ENCODE measurements at places on chromosomes 2 and 18.

DNA sequence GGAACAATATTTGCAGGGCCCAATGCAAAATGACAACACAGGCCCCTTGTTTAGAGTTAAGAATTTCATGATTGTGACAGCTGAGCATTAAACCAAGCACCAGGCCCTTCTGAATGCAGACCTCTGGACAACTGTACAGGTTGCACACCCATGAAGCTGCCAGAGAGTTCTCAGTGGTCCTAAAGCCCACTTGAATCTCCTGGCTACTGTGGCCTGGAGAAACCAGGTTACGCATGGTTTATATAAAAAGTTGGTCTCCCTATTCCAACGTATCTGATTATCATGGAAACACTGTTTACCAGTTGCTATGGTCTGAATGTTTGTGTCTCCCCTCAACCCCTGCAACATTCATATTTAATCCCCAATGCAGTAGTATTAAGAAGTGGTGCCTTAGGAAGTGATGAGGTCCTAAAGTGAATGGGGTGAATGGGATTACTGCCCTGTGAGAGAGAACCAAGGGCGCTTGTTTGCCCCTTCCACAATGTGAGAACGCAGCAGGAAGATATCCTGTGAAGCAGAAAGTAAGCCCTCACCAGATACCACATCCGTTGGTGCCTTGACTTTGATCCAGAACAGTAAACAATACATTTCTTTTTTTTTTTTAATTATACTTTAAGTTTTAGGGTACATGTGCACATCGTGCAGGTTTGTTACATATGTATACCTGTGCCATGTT is 48.0 kb upstream of the ANXA4 start:
- DNase-seq = peak; percentile 56

- no peak for DNase-seq
Observed at GRCh38 chr2:119259296-119259860, 35.7 kb downstream of the STEAP3 start.

DNA sequence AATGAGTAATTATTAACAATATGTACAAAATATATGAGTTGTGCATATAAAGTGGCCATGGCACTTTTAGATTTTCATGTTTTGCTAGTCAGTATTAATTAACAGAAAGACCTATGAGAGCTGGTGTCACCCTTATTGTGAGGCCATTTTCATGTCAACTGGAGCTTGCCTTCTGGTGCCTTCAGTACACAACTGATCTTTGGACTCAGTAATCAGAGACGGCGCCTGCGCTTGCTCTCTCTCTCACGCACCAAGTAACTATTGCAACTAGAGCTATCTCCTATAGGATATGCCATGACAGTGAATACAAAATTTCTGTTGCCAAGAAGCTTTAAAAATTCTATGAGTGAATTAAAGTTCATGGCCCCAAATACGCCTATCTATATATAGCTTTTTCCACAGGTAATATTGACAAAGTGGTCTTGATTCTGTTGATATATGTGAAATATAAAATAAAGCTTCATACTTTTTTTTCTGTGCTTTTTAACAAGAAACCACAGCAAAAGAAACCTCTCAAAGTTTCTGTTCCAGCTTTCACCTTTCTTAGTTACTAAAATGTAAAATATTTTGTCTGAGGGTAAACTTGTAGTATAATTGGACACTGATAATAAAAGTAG is 2.9 kb downstream of the SERTAD2 start:
- DNase-seq = no peak

DNA sequence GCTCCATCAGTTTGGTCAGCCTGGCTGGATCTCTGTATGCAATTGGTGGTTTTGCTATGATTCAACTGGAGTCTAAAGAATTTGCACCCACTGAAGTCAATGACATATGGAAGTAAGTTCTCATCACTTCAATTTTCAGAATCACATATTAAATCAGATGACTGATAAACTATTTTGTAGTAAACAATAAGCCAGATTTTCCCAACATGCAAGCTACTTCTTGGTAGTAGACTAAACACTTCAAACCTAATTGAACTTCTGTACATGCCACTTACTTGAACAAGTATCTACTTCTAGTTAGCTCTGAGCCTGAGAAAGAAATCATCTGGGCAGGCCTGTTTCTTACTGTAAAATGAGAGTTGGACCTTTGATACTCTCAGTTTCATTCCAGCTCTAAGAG is 11.4 kb downstream of the KLHL41 start:
- DNase-seq = no peak

- peak; percentile 71 for DNase-seq
Observed at GRCh38 chr2:68251187-68251854, 1.0 kb downstream of the PPP3R1 start.

DNA sequence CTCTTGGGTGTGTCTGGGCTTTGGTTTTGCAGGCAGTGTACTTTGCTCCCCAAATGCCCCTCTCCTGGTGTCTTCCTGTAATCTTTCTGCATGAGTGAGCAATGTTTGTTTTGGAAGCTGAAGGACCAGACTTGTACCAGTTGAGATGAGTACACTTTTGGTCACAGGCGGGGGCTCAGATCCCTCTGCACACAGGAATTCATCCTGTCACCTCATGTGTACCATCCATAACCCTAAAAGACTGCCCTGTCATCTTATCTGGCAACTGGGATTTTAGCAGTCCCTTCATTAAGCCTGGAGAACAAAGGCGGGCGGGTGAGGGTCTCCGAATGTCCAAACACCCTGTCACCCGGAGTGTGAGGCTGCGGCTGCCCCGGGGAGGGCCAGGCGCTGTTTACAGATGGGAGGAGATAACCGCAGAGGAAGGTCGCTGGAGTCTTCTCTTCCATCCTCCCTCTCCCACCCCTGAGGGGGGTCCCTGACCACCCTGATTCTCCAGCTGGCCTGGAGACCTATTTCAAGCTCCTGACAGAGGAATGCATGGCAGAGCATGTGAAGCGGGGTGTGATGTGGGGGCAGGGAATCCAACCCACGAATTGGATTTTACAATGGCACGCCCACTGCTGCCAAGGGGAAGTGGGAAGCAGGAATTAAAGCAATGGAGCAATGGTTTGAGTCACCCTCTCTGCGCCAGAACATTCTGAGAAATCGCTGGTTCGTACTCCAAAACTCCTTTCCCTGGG is 158.2 kb upstream of the MYCN start:
- DNase-seq = no peak

DNA sequence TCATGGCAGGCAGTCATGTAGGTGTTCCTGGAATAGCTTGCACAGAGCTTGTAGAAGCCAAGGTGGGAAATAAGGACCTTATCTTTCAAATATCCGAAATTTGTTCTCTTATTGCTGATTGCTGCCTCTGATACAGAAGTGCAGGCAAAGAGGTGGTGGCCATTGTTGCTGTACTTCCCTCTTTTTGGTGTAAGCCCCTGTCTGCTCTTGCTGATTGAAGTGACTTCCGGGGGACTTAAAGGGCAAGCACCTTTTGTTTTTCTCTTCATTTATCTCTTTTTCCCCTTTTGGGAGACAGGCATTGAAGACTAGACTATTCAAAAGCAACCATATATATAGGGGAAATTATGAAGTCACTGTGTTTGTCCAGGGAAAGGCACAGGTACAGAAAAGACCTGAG is 131.6 kb upstream of the OTX1 start:
- no peak for DNase-seq

DNA sequence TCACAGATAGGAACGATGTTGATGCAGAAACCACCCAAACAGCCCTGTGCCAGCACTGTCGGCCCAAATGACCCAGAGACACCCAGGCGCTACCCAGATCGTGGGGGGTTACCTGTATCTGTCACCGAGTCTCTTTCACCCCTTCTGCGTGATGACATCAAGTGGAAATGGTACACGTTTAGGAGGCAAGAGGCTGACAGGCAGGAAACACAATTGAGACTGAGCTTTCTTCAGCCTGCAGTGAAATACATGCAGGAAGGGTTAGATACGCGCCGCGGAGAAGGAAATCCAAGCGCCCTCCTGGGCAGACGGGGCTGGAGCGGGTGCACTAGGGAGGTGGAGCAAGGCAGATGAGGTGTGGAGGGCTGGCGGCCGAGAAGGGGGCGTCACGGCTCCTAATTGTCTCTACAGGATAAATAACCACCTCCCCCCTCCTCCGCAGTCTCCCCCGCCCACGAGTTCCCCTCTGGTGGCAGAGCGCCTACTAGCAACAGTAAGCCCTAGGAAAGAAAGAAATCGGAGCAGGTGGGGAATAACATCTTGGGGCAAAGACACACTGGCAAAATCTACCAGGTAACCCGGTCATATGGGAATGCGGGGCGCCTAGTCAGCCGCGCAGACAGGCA is at the start of gene RNF152:
Gene RNF152 (minus strand): TSS at position 325 of the 626 bp plus-strand sequence. CDS start 76,544 bp downstream, outside the sequence.
- peak; percentile 13 for DNase-seq

DNA sequence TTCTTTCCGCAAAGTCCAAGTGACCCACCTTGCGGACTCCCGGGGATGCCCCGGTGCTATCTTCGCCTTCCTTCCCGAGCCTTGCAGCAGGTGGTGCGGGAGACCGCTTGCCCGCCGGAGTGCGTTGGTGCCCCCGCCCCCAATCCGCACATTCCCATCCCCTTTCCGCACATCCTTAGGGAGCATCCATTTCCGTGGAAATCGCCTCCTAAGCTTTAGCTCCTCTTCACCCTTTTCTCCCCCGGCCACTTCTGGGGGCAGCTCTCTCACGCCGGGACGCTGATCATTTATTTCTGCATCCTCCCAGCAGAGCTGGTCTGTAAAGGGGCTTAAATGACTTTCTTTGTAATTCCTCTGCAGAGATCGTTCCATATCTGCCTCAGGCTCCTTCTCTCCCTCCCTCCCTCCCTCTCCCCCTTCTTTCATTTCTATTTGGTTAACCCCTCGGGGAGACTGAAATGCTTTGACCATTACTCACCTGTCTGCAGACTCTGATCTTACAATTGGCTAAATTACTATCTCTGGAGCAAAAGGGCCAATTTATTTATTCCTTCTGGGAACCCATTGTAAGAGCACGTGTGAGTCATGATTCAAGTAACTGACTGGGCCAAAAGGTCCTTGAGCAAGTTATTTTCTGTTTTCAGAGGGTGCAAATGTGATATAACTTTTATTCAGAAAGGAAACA is 1.3 kb upstream of the LYPD1 start:
- no peak for DNase-seq

- DNase-seq = no peak
Observed at GRCh38 chr2:19753818-19754217, 148.0 kb downstream of the TTC32 start.

DNA sequence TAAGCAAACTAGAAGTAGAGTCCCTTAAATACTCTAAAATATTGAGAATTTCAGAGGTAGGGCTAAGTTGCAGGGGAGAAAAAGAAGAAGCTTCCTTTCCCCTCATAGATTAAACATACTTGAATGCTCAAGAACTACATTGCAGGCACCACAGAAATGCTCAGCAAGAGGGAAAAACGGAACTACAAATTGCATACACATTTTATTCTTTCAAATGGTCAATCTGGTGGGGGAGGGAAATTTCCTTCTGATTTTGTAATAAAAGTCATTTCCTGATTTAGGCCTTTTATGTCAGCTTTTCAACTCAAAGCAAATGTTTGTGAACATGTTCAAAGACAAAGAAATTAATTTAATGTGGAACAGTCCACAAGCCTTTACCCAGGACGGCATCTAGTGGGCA is 33.0 kb downstream of the FARSB start:
- DNase-seq = no peak

- DNase-seq = peak; percentile 64
Observed at GRCh38 chr2:113198790-113199612, 25.2 kb downstream of the PSD4 start.

DNA sequence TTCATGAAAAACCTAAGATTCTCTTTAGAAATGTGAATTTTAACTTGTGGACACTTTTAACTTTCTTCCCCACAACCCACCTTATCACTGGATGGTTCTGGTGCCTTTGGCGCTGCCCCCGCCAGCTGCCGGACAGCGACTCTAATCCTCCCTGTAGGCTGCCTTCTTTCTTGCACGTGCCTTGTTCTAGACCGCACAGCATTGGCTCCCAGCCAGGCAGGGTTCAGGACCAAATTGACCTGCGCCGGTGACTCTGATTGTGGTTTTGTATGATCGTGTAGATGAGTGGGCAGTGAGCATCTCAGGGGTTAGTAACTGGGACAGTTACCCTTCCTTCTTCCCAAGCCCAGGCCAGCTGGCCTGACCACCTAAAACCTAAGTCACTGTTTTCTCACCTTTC is 106.8 kb downstream of the ASAP2 start:
- no peak for DNase-seq

- DNase-seq = no peak
Observed at GRCh38 chr2:187302116-187302515, 145.9 kb downstream of the CALCRL start.
